ENCODE measurements at places on chromosomes 4 and X. TPM values are rescaled to one million over a fixed set of nuclear protein-coding genes. Genes with fewer than 3 reads are reported as not detected.

Gene BEX4
- total RNA-seq = 30.3 TPM

Gene PHF8
- total RNA-seq = 10.1 TPM

- no peak for DNase-seq
Measured at GRCh38 chrX:7828594-7828993, 14.4 kb upstream of the VCX start.

DNA sequence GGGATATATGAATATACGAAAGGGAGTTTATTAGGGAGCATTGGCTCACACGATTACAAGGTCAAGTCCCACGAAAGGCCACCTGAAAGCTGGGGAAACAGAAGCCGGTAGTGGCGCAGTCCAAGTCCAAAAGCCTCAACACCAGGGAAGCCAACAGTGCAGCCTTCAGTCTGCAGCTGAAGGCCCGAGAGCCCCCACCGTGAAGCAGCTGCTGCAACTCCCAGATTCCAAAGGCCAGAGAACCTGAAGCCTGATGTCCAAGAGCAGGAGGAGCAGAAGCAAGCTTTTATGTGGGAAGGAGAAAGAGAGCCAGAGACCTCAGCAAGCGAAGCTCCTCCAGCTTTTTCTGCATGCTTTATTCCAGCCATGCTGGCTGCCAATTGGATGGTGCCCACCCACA is 275.8 kb downstream of the PTTG2 start:
- DNase-seq = no peak

Gene PAGE2B
- total RNA-seq = not detected

DNA sequence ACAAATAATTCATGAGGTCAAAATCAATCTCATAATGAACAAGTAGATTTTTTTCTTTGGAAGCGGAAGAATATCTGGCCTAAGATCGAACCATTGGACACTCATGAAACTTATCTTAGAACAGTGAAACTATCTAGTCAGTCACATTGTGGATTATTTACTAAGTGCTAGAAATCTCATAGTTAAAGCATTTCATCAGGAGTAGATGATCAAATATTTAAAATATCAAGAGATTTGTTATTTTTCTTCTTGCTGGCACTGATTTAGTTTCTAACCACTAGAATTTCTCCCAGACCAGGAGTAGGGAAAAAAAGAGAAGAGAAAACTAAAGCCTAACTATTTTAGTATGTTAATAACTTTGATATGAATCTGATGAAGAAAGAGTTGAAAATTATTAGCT is 105.5 kb downstream of the SHROOM3 start:
- DNase-seq = no peak

DNA sequence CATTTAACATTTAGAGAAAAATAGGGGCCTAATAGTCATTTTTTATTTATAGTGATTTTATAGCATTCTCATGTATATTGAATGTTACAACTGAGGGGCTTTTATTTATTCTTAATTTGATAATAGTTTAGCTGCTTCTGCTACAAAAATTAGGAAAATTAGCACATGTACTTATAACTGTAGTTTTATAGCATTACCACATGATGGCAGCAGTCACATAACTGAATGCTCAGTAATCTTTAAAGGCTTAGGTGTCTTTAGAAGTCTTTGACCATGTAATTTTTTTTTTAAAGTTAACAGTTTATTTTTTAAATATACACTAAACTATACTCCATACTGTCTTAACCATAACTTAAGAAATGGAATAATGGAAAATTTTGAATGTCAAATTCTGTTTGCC is 136.6 kb downstream of the STAG2 start:
- no peak for DNase-seq

GRCh38 chrX:3227526-3227925 is 118.9 kb downstream of the MXRA5 start:
- no peak for DNase-seq

GRCh38 chr4:139665690-139666529 is at the start of gene MGST2:
Gene MGST2, plus strand, starts transcription at chr4:139665819. Its CDS starts 201 bp downstream, at chr4:139666020.
- peak; percentile 88 for DNase-seq

GRCh38 chrX:113522814-113523213 is 682.2 kb upstream of the AMOT start:
- no peak for DNase-seq

DNA sequence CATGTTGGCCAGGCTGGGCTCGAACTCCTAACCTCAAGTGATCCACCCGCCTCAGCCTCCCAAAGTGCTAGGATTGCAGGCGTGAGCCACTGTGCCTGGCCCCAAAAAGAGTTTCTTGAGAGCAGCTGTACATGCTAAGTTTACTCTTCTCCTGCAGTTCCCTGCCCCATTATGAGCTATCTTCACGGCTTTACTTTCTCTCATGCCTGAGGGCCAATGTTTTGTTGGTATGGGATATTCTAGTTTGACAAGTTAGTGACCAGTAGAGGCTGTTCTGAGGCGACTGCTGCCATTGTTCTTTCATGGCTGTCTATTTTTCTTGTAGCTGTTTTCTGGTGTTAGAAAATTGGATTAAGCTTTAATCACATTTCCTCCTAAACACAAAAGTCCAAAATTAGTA is 78.0 kb upstream of the STX18 start:
- no peak for DNase-seq

Gene SLC38A5
- 1.2 TPM for total RNA-seq

GRCh38 chrX:51144828-51145442 is 187.7 kb upstream of the NUDT10 start:
- DNase-seq = no peak

Gene CLTRN
- total RNA-seq = 0.70 TPM

DNA sequence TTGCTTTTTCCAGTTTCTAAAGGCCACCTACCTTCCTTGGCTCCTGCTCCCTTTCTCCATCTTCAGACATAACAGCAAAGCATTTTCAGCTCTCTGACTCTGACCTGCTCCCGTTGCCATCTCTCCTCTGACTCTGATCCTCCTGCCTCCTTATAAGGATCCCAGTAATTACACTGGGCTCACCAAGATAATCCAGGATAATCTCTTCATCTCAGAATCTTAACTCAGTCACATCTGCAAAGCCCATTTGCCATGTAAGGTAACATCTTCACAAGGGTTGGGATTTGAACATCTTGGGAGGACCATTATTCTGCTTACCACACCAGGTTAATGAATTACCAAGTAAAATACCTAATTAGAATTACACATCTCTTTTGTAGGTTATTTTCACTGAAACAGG is 41.3 kb upstream of the MAGED1 start:
- no peak for DNase-seq
